Activated T-cell treated with anti-CD3 and anti-CD28 coated beads for 4 hours (primary cell): ENCODE measurements at places on chromosomes 3 and 15.

DNA sequence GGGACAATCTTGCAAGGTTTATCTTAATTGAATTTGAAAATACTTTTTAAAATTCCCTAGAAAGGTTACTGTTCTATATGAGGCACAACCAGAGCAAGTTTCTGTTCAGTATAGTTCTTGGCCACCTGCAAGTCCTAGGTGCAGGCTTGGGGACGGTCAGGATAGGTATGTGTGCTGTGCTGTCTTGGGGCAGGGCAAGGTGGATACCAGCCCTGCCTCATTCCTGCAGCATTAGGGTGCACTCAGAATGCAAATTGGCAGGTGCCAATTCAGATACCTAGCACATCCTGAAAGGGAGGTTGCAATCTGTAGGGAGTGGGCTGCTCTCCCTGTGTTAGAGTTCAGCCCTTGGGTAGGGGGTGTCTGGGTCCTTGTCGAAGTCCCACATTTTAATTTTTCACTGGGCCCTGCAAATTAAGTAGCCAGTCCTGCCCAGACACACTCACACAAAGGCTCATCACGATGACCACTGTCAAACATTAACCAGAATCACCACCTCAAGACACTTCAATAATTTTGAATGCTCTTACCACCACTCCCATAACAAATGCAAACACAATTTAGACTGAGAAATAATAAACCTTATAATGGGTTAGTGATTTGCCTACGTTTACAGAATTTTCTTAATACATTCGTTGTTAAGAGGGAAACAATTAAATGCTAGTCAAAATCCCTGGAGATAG lies 838.0 kb upstream of the NR2F2 start:
- DNase-seq: no peak

DNA sequence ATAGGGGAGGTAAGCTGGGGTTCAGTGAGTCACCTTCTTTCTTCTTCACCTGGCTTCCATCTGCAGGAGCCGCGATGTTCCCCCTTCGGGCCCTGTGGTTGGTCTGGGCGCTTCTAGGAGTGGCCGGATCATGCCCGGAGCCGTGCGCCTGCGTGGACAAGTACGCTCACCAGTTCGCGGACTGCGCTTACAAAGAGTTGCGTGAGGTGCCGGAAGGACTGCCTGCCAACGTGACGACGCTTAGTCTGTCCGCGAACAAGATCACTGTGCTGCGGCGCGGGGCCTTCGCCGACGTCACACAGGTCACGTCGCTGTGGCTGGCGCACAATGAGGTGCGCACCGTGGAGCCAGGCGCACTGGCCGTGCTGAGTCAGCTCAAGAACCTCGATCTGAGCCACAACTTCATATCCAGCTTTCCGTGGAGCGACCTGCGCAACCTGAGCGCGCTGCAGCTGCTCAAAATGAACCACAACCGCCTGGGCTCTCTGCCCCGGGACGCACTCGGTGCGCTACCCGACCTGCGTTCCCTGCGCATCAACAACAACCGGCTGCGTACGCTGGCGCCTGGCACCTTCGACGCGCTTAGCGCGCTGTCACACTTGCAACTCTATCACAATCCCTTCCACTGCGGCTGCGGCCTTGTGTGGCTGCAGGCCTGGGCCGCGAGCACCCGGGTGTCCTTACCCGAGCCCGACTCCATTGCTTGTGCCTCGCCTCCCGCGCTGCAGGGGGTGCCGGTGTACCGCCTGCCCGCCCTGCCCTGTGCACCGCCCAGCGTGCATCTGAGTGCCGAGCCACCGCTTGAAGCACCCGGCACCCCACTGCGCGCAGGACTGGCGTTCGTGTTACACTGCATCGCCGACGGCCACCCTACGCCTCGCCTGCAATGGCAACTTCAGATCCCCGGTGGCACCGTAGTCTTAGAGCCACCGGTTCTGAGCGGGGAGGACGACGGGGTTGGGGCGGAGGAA lies 2.6 kb downstream of the ISLR2 start:
- DNase-seq: no peak

DNA sequence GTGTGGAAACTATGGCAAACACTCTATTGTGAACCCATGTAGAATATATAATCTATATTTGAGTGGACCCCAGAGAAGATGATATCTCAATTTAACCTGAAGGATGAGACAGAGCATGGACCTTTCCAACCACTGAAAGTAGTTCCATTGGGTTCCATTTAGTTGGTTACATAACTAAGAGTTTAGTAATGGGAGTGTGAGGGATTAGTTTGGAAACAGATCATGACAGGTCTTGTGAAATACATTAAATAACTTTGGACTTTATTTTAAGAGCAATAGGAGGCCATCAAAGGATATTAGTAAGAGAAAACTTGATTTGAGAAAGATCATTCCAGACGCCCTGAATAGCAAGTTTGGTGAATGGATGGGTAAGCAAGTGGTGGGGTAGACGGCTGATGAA lies 487.2 kb upstream of the ROBO2 start:
- DNase-seq: no peak

DNA sequence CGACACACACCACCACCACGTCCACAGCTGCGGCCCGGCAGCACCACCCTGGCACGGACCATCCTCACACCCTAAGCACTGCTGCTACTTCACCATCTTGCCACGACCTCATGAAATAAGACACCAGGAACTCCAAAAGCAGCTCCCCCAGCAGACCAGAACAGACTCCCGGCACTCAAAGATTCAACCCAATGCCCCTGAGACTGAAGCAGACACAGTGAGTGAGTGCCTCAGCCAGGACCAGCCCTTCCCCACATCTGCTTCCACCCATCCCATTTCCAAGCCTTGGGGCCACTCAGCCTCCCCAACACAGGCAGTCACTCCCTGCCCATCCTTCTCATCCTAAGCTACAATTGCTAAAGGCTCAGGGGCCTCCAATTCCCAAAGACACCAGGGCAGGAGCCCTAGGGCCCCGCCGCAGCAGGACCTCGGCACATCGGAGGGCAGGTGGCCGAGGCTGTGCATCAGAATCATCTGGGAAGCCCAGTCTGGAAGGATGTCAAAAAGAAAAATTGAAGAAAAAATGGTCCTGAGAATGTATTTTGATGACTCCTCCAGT lies 18.4 kb upstream of the OCA2 start:
- no peak for DNase-seq

- DNase-seq: no peak
These were observed 81.7 kb downstream of the CEP63 start for GRCh38 chr3:134567605-134568004.

GRCh38 chr3:129536374-129536667 lies 6.7 kb upstream of the H1-8 start:
- no peak for DNase-seq

DNA sequence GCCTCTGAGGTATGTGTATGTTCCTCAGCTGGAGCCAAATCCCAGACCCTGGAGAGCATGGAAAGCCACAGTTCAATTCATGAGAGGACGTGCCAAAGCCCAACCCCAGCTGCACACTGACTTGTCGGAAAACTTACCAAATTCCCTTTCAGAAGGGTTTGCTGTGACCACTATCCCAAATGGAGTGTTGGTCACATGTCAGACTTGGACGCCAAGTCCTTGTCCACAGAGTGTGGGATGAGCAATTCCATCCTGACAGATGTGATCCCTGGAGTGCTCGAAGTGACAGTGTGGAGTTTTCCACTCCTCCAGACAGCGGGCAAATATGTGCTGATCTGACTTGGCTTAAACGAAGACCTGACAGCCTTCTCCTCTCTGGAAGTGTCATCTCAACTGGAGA lies 71.2 kb downstream of the RORA start:
- DNase-seq: no peak

- DNase-seq: no peak
These were observed 14.8 kb upstream of the DIPK2A start for GRCh38 chr3:143956838-143957237.

DNA sequence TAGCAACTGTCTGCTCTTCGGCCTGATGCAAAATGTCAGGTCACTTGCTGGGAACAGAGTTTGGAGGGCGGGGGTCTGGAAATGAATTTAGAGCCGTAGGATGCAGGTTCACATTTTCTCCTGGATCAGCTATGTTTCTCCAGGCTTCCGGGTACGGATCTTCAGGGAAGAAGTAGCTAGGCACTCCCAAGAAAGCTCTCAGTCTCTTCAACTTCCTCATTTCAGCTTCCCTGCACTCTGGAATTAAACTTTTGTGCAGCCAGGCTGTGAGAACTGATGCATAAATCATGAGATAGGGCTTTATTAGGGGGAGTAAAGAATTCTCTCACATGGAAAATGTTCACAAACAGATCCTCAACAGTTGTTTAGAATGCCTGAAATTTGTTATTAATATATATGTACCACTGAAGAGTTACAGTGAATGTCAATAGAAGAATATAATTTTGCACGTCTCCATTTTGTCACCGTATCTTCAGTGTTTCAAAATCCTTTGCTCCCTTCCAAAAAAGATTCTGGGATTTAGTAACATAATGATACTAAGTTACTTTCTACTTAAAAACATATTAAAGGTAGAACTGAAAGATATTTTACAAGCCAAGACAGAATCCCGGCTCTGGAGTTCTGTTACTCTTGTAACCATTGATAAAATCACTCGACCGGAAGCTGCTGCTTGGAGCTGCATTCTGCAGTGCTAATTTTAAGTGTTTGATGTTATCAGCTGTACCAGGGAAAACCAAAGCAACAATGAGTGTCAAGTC lies 178.5 kb upstream of the P2RY1 start:
- DNase-seq: no peak

DNA sequence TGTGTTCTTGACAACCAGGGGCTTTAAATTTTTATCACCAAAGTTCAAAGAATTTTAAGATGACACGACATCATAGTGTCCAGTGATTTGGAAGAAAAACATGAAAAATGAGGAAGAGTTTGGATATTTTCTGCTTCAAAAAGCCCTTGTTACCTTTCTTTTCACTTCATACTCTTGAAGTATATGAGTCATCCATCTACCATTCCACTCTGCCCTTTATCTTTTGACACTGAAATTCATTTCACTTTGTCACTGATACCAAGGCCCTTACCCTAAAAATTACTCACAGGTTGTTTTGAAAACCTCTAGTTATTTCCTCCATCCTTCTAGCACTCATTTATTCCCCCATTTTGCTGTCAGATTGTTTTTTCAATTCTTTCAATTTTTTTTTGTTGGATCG lies 42.7 kb downstream of the OR5H15 start:
- DNase-seq: no peak

- no peak for DNase-seq
These were observed 59.8 kb downstream of the PIK3R4 start for GRCh38 chr3:130686833-130687232.

DNA sequence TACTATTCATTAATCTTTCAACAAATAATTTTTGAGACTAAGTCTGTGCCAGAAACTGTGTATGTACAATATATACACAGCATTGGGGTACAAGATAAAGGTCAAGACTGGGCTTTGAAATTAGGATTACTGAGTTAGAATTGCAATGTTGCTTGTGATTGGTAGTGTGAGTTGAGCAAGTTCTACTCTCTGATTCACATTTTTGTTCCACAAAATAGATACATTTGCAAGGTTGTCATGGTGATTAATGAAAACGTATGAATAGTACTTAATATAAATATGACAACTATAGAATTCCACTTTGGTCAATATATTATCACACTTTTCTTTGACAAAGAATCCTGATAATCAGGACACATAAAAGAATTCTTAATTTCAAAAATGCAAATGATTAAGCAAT lies 314.6 kb downstream of the GBE1 start:
- DNase-seq: no peak

DNA sequence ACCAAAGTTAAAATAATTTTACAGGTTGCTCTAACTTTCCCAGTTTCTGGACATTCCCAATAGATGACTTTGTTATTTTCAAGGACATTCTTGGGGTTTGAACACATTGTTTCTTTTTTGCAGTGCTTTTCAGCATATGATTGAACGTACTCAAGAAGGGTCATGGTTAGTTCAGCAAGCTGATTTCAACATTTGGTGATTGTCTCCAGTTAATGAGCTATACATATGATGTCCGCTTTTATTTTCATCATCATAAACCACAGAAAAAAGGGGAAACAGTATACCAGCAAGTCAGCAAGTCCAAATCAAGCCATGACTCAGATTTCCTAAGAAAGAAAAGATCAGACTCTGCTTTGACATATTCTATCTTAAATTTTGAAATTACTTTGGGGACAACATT lies 69.4 kb downstream of the B3GALNT1 start:
- DNase-seq: no peak

GRCh38 chr15:73564255-73564654 lies 68.9 kb downstream of the NPTN start:
- no peak for DNase-seq
